ENCODE measurements at places on chromosomes 11 and 22. TPM values are rescaled to one million over a fixed set of nuclear protein-coding genes. Genes with fewer than 3 reads are reported as not detected.

GRCh38 chr11:69127081-69127850 lies 28.5 kb upstream of the SMIM38 start:
- H3K36me3 ChIP-seq, result no peaks in the 10 kb centered on the region
- no peaks in the 10 kb centered on the region for H3K27me3 ChIP-seq
- H3K27ac ChIP-seq, result no peak overlapping the region
- peaks cover 34% of the 10 kb centered on the region for H3K4me1 ChIP-seq

DNA sequence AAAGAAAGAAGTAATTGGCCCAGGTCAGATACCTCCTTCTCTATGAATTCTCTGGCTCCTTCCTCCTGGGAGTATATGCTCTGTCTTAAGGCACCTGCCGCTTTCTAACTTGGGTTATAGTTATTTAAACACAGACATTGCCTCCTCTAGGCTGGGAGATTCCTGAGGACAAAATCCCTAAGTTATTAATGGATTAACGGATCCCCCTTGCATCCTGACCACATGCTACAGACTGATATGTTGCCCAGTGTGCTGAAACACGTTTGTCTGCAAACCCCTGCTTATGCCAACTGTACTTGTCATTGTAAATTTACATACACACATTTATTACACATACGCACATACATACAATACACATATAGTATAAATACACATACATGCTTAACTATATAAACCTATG lies 35.3 kb downstream of the PACSIN2 start:
- no peaks in the 10 kb centered on the region for H3K36me3 ChIP-seq
- no peak for DNase-seq
- H3K27me3 ChIP-seq, result no peaks in the 10 kb centered on the region
- H3K4me1 ChIP-seq, result peaks cover 37% of the 10 kb centered on the region
- no peak overlapping the region for H3K4me3 ChIP-seq
- peak overlapping the region; percentile 72 for H3K27ac ChIP-seq

The F2 gene
- not detected for total RNA-seq

The LRRC10B gene
- total RNA-seq, result 0.78 TPM
